Effector memory CD8-positive, alpha-beta T cell (primary cell): ENCODE measurements at places on chromosomes 12 and 14.

GRCh38 chr12:131817241-131817640 is 11.0 kb upstream of the MMP17 start:
- H3K27me3 ChIP-seq: peaks cover 5% of the 10 kb centered on the region
- H3K4me1 ChIP-seq: no peaks in the 10 kb centered on the region
- peaks cover 2% of the 10 kb centered on the region for H3K36me3 ChIP-seq
- H3K27ac ChIP-seq: no peak overlapping the region
- DNase-seq: no peak
- no peak overlapping the region for H3K4me3 ChIP-seq

- H3K27ac ChIP-seq: peak within 1 kb of the TSS; percentile 98
- H3K4me3 ChIP-seq: peak within 1 kb of the TSS; percentile 98
- no peaks in the 10 kb centered on the region for H3K27me3 ChIP-seq
These were observed at the start of gene ARHGDIB for GRCh38 chr12:14961466-14962152. Gene ARHGDIB, minus strand, starts transcription at chr12:14961601. Its CDS starts 10,889 bp downstream, at chr12:14950712.

- peaks cover 3% of the 10 kb centered on the region for H3K36me3 ChIP-seq
- peaks cover 28% of the 10 kb centered on the region for H3K27me3 ChIP-seq
- DNase-seq: no peak
- H3K4me1 ChIP-seq: peaks cover 34% of the 10 kb centered on the region
- no peak overlapping the region for H3K4me3 ChIP-seq
These were observed 1.4 kb downstream of the KRT2 start for GRCh38 chr12:52650520-52651081.

DNA sequence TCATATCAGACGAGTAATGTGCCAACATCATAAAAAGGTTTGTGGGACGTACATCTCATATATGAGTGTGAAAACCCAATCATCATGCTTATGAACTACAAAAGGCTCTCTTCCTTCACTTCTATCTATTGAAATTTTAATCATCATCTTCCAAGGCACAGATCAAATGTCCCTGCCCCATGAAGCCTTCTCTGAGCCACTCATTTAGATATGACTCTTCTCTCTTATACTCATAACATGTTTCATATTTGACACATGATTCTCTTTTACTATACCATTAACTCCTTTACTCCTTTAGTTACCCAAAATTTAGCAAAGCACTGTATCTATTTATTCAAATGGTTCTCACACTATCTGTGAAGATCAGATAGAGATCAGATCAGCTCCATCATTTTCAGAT is 22.2 kb downstream of the RALGAPA1 start:
- no peak overlapping the region for H3K4me3 ChIP-seq
- H3K27ac ChIP-seq: no peak overlapping the region
- H3K36me3 ChIP-seq: peaks cover 8% of the 10 kb centered on the region
- H3K4me1 ChIP-seq: peaks cover 23% of the 10 kb centered on the region
- DNase-seq: no peak

DNA sequence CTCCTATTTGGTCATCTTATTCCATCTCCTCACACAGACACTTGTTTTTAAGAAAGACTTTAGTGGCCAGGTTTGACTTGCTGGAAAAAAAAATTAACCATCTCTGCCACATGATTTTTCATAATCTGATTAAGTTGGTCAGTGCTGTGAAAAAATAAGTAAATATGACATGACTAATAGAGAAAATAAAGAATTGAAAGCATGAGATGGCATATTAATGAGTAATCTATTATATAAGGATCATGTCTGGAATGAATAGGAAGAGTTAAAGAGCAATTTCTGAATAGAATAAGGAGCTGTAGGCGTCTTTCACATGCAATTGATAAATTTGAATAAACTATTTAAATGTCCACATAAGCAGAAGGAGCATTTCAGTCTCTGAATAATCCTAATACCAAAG is 12.2 kb upstream of the SLCO1B1 start:
- H3K4me1 ChIP-seq: no peaks in the 10 kb centered on the region
- H3K4me3 ChIP-seq: no peak overlapping the region
- H3K27ac ChIP-seq: no peak overlapping the region
- H3K36me3 ChIP-seq: no peaks in the 10 kb centered on the region
- DNase-seq: no peak
- no peaks in the 10 kb centered on the region for H3K27me3 ChIP-seq

GRCh38 chr12:42076976-42077375 is 67.7 kb downstream of the GXYLT1 start:
- H3K4me3 ChIP-seq: no peak overlapping the region
- no peaks in the 10 kb centered on the region for H3K27me3 ChIP-seq
- H3K27ac ChIP-seq: peak overlapping the region; percentile 20

DNA sequence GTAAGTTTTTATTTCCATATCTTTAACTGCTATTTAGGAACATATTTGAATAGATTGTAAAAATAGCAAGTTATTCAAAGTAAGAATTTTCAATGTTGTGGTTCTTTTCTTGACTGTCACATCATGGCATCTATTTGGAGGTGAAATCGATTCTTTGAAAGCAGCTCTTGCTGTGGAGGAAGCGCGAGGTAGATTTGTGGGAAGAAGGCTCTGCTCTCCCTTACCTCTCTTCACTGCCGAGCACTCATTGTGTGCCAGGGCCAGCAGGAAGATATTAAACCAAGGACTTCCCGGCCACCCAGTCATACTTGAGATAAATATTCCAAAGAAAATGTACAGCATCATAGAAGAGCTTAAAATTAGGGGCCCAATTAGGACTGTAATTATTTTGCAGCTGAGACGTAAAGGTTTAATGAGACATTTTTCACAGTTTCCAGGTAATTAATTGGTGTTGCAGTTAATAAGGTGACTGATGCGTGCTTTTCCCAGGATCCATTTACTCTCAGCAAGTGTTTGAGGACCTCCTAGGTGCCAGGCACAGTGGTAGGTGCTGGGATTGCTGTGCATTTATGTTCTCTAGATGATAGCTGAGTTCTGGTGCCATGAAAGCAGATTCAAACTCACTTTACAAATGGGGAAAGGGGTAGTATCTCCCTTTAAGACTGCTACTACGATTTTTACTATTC is 89.2 kb upstream of the DYNC1H1 start:
- peaks cover 39% of the 10 kb centered on the region for H3K36me3 ChIP-seq
- no peaks in the 10 kb centered on the region for H3K27me3 ChIP-seq
- H3K4me1 ChIP-seq: peaks cover 65% of the 10 kb centered on the region
- peak overlapping the region; percentile 81 for H3K27ac ChIP-seq
- DNase-seq: no peak

DNA sequence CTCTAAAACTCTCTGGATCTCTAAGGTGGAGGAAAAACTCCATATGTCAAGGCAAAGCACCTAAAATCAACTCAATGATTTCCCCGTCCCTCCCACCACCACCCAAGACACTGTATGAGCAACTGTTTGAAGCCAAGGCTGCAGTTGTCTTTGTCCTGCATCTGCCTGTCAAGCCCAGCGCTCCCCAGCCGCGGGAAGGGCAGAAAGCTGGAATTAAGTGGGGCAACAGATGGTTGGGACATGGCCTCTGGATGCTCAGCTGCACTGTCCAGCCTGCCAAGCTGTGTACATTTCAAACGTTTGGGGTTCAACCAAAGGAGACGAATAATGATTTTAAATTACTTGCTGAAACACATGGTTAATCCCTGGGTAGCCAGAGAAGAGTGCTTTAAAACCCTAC is 42.2 kb upstream of the PTGR2 start:
- H3K4me3 ChIP-seq: no peak overlapping the region
- H3K27me3 ChIP-seq: peaks cover 11% of the 10 kb centered on the region
- no peak for DNase-seq
- peaks cover 6% of the 10 kb centered on the region for H3K4me1 ChIP-seq
- H3K27ac ChIP-seq: no peak overlapping the region

GRCh38 chr14:24913746-24914145 is 136.2 kb downstream of the STXBP6 start:
- no peaks in the 10 kb centered on the region for H3K4me1 ChIP-seq
- peaks cover 51% of the 10 kb centered on the region for H3K27me3 ChIP-seq
- H3K4me3 ChIP-seq: no peak overlapping the region
- DNase-seq: no peak

- DNase-seq: no peak
- H3K27ac ChIP-seq: no peak overlapping the region
- no peak overlapping the region for H3K4me3 ChIP-seq
These were observed 235.6 kb upstream of the RPL10L start for GRCh38 chr14:46887144-46887543.

- DNase-seq: no peak
- H3K36me3 ChIP-seq: no peaks in the 10 kb centered on the region
- H3K27ac ChIP-seq: no peak overlapping the region
- H3K4me1 ChIP-seq: no peaks in the 10 kb centered on the region
- no peak overlapping the region for H3K4me3 ChIP-seq
- H3K27me3 ChIP-seq: peaks cover 16% of the 10 kb centered on the region
These were observed 45.1 kb downstream of the FAM222A start for GRCh38 chr12:109758426-109759420.

- no peaks in the 10 kb centered on the region for H3K36me3 ChIP-seq
- no peak overlapping the region for H3K4me3 ChIP-seq
- DNase-seq: no peak
These were observed 133.9 kb downstream of the STXBP6 start for GRCh38 chr14:24915958-24916595.

DNA sequence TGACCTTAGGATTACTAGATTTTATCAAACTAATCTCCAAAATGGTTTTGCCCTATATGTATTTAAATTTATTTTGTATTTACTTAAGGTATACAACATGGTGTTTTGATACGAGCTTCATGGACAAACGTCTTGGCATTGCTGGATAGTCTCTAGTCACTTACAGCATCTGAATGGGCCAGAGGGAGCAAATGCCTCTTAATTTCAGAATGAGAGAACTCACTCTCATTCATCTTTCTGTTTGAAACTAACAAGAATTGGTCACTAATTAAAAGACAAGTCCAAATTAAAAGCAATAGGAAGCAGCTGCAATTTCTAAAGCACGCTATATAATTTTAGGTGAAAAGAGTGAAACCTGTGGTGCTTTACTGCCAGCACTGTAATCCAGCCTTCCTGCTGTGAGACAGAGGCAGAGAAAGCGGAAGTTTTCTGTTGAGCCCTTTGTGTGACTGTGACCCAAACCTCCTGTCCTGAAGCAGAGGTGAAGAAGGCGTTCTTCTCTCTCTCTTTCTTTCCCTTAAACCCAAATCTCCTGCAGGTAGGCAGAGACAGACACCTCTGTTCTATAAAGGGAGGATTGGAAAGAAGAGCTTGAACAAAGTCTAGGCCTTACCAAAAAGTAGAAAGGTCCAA is 184.6 kb upstream of the NAV3 start:
- no peaks in the 10 kb centered on the region for H3K4me1 ChIP-seq
- H3K27me3 ChIP-seq: no peaks in the 10 kb centered on the region
- no peak overlapping the region for H3K27ac ChIP-seq
- H3K4me3 ChIP-seq: no peak overlapping the region

GRCh38 chr12:43022838-43023237 is 433.3 kb upstream of the PRICKLE1 start:
- H3K4me3 ChIP-seq: no peak overlapping the region
- DNase-seq: no peak
- H3K27me3 ChIP-seq: no peaks in the 10 kb centered on the region

DNA sequence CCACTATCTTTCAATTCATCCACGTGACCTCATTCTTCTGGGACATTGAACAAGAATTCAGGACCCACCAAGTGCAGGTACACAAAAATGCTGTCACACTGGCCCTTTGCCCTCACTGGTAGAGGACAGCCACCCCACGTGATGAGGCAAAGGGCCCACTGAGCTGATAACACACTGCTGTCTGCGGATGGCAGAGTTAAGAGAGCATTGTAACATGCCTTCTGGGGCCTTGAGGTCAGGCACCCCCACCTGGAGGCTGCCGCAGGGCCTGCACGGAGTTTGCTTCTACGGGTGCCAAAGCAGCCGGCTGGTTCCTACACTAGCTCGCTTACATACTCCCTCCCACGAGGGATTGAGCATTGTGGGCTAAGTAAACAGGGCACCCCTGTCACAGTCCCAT is 101.0 kb downstream of the LRIG3 start:
- no peaks in the 10 kb centered on the region for H3K27me3 ChIP-seq
- no peak overlapping the region for H3K27ac ChIP-seq
- DNase-seq: no peak
- H3K36me3 ChIP-seq: no peaks in the 10 kb centered on the region

GRCh38 chr14:54715811-54716210 is 148.9 kb downstream of the SAMD4A start:
- no peak overlapping the region for H3K4me3 ChIP-seq
- no peak for DNase-seq
- H3K27ac ChIP-seq: no peak overlapping the region
- H3K36me3 ChIP-seq: no peaks in the 10 kb centered on the region

- H3K36me3 ChIP-seq: peaks cover 2% of the 10 kb centered on the region
- no peak overlapping the region for H3K27ac ChIP-seq
- H3K4me1 ChIP-seq: peaks cover 4% of the 10 kb centered on the region
- H3K4me3 ChIP-seq: no peak overlapping the region
- no peak for DNase-seq
These were observed 30.9 kb downstream of the MYO1H start for GRCh38 chr12:109378569-109378968.

GRCh38 chr12:10289005-10289754 is 18.5 kb upstream of the KLRD1 start:
- H3K36me3 ChIP-seq: peaks cover 14% of the 10 kb centered on the region
- peaks cover 53% of the 10 kb centered on the region for H3K4me1 ChIP-seq
- DNase-seq: no peak
- peak overlapping the region; percentile 83 for H3K27ac ChIP-seq
- peak overlapping the region; percentile 71 for H3K4me3 ChIP-seq

DNA sequence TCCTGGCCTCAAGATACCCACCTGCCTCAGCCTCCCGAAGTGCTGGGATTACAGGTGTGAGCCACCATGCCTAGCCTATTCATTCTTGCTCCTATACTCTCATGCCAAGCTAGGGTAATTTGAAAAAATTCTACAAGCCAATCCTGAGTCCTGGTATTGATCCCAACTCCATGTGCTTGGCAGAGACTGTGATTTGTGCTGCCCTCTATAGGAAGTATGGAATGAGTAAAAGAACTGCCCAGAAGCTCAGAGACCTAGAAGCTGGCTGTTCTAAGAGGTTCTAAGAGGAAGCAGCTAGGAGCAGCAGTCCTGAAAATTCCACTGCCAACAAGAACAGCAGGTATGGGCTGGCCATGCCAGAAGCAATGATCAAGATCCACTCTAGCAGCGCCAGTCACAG is 402.5 kb downstream of the PCNX1 start:
- H3K36me3 ChIP-seq: no peaks in the 10 kb centered on the region
- H3K27me3 ChIP-seq: peaks cover 28% of the 10 kb centered on the region
- DNase-seq: no peak
- H3K4me1 ChIP-seq: no peaks in the 10 kb centered on the region
- H3K4me3 ChIP-seq: no peak overlapping the region

DNA sequence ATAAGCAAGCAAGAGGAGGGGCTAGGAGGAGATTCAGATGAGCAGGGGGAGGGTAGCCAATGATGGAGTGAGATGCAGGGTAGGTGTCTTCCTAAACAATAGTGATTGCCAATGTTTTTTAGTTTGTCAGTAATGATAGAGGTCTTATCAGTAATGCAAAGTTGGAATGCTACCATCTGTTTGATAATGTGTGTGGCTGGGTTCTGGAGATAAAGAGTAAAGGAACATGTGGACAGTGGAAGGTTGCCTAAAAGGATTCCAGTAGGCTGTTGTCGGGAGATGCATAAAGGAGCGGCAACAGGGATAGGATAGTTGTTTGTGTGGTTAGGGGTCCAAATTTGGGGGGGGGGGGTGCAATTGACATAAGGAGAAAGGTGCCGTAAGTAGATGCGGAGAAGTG is 52.5 kb downstream of the TESPA1 start:
- H3K4me1 ChIP-seq: peaks cover 37% of the 10 kb centered on the region
- H3K27me3 ChIP-seq: no peaks in the 10 kb centered on the region
- H3K4me3 ChIP-seq: no peak overlapping the region
- DNase-seq: no peak

- DNase-seq: no peak
- no peaks in the 10 kb centered on the region for H3K4me1 ChIP-seq
- H3K36me3 ChIP-seq: no peaks in the 10 kb centered on the region
- no peaks in the 10 kb centered on the region for H3K27me3 ChIP-seq
- no peak overlapping the region for H3K27ac ChIP-seq
These were observed 40.9 kb downstream of the FZD10 start for GRCh38 chr12:130203151-130203550.

GRCh38 chr14:80845856-80846255 is 95.7 kb downstream of the CEP128 start:
- H3K27me3 ChIP-seq: no peaks in the 10 kb centered on the region
- H3K4me1 ChIP-seq: no peaks in the 10 kb centered on the region
- no peak for DNase-seq
